HCT116 (cell line): ENCODE measurements at places on chromosomes 4 and X. TPM values are rescaled to one million over a fixed set of nuclear protein-coding genes. Genes with fewer than 3 reads are reported as not detected.

DNA sequence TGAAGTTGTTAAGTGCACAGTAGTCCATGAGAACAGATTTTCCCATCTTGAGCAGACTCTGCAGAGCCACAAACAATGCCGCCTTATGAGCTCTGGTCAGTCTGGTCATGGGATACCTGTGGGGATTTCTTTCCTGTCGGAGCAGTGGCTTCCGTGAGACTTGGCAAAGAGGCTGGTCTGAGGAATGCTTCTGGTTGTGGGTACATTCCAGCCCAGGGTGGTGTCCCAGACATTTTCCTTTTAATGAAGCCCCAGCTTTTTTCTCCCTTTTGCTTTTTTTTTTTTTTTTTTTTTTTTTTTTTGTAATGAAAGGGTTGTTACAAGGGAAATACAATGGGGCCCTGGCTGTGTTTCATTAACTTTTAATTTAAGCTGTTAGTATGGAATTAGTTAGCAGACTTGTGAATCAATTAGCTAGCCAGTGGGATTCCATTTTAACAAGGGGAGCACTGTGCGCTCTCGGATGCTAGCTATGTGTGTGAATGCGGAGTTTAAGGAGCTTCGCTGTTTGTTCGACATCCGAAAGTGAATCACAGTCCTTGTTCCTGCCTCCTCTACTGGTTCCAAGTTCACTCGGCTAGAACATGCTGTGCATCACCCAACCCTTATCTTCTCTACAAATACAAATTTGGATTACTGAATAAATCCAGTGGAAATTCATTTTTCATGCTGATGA, 225.1 kb downstream of the CBR4 start:
- no peak for DNase-seq

DNA sequence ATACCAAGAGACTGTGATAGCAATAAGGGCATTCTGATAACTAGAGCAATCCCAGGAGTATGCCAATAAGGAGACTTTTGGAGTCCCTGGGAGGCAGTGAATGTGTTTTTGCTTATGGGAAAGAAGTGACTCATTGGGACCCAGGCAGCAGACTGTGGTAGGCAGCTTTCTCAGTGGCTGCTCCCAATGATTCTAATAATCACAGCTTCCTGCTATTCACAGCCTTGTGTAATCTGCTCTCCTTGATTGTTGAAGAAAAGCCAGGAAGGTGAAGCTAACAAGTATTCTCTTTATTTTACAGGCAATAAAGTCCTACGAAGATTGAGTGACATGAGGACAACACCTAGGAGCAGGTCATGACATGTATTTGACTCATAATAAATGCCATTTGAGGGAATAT, 70.3 kb upstream of the DDX60 start:
- DNase-seq, result no peak

Gene GRID2
- total RNA-seq, result not detected

- no peak for DNase-seq
These were observed 93.7 kb downstream of the C4orf33 start for GRCh38 chr4:129189630-129190029.

GRCh38 chr4:138398322-138398721, 156.2 kb upstream of the SLC7A11 start:
- no peak for DNase-seq

Gene GAGE1
- total RNA-seq, result 0.17 TPM

Gene SLC25A6
- total RNA-seq, result 398 TPM

- DNase-seq, result no peak
These were observed 21.4 kb downstream of the MAGEB17 start for GRCh38 chrX:16188687-16189086.

DNA sequence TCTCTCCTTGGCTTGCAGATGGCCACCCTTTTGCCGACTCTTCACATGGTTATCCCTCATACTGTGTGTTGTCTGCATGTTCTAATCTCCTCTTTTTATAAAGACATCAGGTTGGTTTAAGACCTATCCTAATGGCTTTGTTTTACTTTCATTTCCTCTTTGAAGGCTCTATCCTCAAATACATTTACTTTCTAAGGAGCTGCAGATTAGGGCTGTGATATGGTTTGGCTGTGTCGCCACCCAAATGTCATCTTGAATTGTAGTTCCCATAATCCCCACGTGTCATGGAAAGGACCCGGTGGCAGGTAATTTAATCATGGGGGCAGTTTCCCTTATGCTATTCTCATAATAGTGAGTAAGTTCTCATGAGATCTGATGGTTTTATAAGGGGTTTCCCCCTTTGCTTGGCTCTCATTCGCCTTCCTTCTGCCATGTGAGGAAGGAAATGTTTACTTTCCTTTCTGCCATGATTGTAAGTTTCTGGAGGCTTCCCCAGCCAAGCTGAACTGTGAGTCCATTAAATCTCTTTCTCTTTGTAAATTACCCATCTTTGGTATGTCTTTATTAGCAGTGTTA, 204.5 kb downstream of the RELL1 start:
- no peak for DNase-seq

GRCh38 chrX:28205905-28206304, 224.7 kb upstream of the DCAF8L1 start:
- no peak for DNase-seq

DNA sequence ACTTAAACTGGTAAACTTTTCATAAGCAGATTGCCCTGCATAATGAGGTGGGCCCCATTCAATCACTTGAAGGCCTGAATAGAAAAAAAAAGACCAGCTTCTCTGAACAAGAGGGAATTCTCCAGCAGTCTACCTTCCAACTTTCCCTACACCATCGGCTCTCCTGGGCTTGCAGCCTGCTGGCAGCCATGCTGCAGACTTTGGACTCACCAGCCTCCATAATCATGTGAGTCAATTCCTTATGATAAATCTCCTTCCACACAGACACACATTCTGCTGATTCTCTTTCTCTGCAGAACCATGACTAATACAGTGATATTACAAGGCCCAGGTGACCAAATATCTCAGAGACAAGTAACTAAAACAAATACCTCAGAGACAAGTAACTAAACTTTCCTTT, 113.8 kb upstream of the WDR17 start:
- no peak for DNase-seq

- DNase-seq, result no peak
These were observed 233.5 kb upstream of the PGRMC2 start for GRCh38 chr4:128521156-128521555.

Gene MAGEA9B
- total RNA-seq, result 0.47 TPM

DNA sequence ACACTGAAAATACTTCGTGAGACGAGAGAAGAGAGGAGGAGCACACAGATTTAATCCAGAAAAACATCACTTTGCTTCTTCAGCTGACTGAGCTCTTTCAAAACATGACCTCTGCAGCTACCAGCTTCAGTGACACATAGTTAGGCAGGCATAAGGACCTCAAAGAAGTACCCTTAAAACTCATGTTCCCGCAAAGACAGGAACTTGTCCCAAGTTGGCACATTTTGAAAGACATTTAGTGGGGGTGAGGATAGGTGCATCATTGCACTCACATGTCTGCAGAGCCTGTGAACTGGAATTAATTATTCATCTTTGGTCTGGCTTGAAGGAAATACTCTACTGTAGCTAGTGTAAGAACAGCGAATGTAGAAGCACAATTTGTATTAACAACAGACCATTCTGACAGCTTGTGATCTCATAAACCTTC, 221.8 kb downstream of the MGST2 start:
- DNase-seq, result no peak

DNA sequence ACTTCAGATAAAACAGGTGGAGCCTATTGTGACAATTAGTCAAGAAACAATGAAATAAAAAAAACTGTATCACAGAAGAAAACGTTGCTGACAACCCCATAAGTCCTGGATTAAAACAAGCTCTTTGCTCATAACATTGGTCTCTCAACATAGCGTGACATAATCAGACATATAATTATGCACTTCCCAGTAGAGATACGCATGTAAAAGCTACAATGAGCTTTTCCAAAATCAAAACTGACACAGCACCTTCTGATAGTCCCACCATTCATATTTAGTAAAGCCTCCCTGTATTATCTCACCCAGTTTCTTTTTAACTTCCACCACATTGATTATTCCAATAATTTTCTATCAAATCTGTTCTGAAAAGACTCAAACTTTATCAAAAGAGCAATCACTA, 372.1 kb upstream of the SMIM31 start:
- no peak for DNase-seq

- no peak for DNase-seq
These were observed 67.6 kb upstream of the SLC7A3 start for GRCh38 chrX:70998411-70999027.

Gene KIF4A
- total RNA-seq, result 40.3 TPM

GRCh38 chr4:151227731-151228130, 49.2 kb upstream of the PRSS48 start:
- no peak for DNase-seq

GRCh38 chrX:14729058-14729457, 143.8 kb downstream of the FANCB start:
- DNase-seq, result no peak

Gene CTAG1B
- not detected for total RNA-seq

Gene SHROOM2
- total RNA-seq, result 5.3 TPM

Gene PDLIM3
- 11.5 TPM for total RNA-seq

Gene ALB
- 26.7 TPM for total RNA-seq

DNA sequence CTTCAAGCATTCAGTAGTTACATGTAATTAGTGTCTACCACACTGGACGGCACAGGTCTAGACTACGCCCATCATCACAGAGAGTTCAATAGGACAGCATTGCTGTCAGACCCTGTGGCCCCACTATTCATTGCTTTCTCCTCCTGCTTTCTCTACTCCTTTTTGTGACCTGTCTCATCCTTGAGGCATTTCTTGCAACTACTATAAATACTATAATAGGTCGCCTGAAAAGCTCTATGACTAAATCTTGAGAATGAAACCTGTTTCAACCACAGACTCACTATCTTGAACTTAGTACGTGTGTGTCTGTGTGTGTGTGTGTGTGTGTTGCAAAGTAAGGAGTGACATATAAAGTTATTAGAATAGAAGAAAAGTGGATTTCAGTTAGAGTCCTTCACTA, 252.9 kb upstream of the KLF3 start:
- DNase-seq, result no peak

Gene PLK4
- 34.8 TPM for total RNA-seq

Gene DIPK2B
- total RNA-seq, result not detected

Gene LRIT3
- total RNA-seq, result 0.47 TPM

Gene AFP
- 1.6 TPM for total RNA-seq

Gene MAGEC2
- not detected for total RNA-seq

Gene VBP1
- total RNA-seq, result 77.3 TPM

DNA sequence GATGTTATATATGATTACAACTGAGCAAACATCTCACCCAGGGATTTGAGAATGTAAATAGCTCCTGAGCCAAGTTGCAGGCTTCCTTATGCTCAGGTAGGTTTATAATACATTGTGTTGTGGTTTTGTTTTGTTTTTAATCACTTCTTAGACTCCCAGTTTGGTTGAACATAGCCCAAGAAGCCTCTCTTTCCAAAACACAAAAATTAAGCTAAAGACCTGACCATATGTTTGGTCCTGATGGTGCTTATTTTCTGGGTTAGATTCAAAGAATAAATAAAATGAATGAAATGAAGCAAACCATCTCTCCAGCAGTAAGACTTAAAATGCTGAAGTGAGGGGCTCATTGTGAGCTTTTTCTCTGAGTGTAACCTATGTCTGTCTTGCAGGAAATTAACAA, 93.5 kb downstream of the GRXCR1 start:
- DNase-seq, result no peak
